ENCODE measurements at places on chromosomes 13 and 19.

- DNase-seq = no peak
Measured at GRCh38 chr13:110705356-110705825, 525 bp downstream of the CARS2 start.

DNA sequence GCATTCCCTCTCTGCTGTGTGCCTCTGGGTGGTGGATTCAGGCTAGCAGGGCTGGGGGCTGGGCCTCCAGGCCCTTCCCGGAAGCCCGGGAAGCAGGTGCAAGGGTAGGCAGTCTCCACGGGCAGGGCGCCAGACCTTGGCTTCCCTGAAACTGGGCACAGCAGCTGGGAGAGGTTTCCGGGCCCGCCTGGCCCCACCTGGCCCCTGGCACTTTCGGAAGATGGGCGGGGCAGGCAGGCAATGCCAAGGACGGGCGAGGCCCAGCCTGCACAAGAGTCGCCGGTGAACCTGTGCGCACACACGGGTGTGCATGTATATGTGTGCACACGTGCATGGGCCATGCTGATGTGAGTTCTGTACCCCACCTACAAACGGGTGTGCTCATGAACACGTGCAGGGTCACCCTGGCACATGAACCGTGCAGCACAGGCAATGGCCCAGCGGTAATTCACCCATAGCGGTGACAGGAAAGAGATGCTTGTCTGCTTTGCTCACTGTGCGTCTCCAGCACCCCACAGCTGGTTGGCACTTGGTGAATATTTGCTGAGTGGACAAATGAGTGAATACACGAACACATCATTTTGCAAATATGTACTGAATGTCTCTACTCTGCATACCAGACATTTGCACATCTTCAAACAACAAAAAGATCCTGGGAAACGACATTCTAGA, 15.3 kb downstream of the GADD45B start:
- DNase-seq = no peak

DNA sequence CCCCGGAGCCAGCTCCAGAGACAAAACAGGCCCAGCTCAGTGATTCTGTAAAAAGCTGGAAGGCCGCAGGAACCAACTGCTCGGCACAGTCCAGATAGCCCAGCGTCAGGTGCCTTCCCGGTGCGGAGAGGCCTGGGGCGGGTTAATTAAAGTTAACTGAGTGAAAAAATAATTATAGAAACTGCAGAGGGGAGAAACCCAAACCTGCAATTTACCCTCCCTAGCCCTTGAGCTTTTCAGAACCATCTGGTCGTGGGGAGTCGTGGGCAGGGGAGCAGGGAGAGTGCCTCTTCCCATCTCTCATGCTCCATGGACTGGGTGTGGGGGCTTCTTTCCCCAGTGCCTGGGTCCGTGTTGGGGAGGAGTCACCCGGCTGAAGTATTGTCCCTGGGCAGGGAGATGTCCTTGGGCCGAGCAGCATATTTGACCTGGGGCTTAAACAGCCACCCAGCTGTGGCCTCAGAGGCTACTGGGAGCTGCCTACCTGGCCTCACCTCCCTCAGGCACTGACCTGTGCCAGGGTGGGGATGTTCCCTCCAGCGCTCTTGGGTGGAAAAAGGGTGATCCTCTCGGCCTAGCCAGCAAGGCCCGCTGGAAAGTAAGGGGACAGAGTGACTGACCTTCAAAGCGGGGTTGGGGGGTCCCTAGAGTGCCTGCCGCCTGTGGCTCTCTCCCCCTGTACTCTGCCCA, 65.9 kb downstream of the CHST8 start:
- DNase-seq = no peak

DNA sequence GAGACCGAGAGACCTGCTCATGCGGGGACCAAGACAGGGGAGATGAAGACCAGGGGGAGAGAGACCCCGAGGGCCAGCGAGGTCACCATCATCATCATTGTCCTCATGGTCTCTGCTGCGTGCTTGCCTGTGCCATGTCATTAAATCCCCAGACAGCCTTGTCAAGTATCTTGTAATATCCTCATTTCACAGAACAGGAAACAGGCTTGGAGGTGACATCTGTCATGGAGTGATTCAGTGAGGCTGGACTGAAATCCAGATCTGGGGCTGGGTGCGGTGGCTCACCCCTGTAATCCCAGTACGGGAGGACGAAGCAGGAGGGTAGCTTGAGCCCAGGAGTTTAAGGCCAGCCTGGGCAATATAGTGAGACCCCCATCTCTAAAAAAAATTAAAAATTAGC, 5.9 kb upstream of the NANOS2 start:
- DNase-seq = no peak

GRCh38 chr19:6413291-6413690, 11.3 kb downstream of the KHSRP start:
- no peak for DNase-seq

DNA sequence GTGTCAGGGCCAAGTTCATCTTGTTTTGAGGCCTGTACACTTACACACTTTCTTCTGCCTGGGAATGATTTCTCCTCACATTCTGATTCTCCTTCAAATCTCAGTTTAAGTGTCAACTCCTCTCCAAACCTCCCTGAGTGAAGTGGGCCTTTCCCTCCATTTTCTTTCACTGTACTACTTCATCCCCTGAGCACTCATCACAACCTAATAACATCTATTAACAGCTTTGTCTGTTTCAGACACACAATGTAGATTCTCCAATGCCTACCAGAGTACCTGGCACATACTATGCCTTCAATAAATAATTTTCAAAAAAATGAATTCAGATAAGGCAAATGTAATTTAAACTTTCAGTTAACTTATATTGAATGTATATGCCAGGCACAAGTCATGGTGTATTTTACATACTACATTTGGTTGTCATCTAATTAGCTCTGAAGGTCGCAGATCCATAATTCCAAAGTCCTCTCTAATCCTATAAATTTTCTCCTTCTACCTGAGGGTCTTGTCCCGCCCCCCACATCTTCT, 357 bp upstream of the COG6 start:
- DNase-seq = peak; percentile 3

- no peak for DNase-seq
Measured at GRCh38 chr13:30353471-30354215, 46.3 kb upstream of the KATNAL1 start.

DNA sequence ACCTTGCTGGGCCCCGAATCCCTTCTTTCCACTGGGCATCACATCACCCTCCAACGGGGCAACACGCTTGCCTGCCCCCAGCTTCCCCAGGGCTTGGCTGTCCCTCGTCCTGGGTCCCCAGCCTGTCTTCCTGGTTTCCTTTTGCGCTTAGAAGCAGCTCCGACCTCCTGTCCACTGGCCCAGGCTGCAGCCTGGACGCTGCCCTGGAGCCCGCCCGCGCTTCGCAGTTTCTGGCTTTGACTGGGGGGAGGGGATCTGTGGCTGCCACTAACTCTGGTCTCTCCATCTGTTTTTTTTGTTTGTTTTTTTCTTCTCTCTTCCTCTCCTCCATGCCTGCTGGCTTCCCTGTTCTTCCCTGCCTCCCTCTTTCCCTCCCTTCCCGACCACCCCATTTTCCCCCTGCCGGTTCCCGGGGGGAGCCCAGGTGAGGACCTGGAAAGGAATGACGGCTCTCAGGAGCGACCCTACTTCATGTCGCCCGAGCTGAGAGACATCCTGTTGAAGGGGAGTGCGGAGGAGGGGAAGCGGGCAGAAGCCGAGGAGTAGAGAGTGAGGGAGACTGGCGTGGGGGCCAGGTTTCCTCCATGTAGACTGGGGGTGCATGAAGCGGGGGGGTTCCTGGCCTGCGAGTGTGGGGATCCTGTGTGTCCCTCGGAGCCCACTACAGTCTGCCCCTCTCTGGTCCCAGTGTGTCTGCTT, 11.5 kb upstream of the ILF3 start:
- DNase-seq = no peak

DNA sequence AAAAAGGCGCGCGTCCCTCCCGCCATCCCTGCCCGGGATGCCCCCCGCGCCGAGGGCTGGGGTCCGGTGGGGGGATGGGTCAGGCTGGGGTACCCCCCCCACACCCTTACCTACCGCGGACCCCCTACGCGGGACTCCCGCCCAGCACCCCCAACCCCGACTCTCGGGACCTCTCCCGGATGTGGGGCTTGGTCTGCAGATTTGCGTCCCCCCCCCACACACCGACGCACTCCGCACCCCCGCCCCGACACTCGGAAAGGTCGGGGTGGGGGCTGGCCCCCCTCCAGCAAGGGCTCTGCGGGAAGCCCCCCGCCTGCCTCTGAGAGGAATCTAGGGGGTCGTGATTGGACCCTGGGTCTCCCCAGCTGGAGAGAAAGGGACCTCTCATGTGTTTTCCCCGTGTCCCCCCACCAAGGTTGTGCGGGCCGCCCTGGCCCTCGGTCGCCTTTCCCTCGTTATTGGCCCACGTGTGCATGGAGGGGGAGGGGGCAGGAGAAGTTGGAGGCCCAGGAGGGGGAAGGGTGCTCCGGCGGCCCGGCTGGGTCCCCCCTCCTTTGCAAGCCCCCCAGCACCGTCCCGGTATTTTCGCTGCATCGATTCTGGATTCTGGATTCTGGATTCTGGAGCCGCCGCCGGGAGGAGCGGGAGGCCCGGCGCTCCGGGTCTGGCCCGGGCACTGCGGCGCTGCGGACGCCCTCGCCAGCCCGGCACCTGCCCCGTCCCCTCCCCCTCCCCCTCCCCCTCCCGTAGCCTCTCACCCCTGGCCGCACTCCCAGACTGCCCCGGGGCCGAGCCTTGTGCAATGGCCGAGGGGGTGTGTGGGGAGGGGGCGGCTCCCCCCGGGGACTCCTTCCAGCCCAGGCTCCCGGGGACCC, 607 bp downstream of the NFIC start:
- DNase-seq = no peak

- peak; percentile 28 for DNase-seq
Measured at GRCh38 chr13:19587635-19588300, 26.4 kb upstream of the TPTE2 start.

- DNase-seq = no peak
Measured at GRCh38 chr13:113509989-113510388, 19.5 kb upstream of the DCUN1D2 start.

DNA sequence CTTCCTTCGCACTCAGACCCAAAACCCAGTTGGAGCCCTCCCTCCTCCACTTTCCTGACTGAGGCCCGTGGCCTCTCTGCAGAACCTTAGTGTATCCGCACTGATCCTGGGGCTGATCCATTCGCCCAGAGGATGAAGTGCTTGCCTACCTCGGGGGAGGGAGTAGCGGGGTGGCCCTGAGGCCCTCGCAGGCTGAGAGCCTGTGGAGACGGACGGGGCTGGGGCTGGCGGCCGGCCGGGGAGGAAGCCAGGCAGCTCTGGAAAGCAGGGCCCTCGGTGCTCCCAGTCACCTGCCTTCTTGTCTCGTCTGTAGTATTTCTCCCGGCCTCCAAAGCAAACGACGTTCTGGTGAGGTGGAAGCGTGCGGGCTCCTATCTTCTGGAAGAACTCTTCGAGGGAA, 1.3 kb downstream of the PROZ start:
- no peak for DNase-seq

DNA sequence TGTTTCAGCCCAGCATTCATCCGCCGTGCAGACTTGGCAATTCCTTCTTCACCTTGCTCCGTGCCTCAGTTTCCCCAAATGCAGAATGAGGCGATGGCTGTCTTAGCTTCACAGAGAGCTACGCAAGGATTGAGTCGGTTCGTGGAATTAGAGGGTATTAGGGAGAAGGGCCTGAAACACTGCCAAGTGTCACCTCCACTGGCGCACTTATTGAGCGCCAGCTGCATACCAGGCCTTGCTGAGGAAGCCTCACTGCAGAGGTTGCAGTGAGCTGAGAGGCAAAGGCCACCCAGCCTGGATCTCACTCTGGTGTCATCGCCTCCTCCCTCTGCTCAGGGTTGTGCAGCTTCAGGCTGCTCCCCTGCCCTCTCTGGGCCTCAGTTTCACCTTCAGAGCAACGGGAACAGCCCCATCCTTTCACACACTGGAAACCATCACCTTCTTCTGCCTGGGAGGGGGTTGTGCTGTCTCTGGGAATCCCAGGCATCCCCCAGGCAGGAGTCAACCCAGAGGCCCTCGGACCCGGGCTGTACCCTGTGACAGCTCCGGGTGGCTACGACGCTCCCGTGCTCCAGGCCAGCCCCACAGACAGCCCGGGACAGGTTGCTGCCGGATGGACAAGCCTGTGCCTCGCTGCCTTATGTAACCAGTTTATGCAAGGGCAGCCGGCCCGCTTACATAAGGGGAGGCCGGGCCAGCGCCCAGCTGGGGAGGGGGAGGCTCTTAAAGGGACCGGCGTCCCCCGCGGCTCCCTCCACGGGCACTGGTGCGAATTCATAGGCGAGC, 31.9 kb downstream of the NFIC start:
- DNase-seq = no peak

GRCh38 chr13:28120317-28120716, 18.0 kb upstream of the PAN3 start:
- DNase-seq = no peak

GRCh38 chr19:15623711-15624318, 8.8 kb downstream of the CYP4F8 start:
- no peak for DNase-seq

DNA sequence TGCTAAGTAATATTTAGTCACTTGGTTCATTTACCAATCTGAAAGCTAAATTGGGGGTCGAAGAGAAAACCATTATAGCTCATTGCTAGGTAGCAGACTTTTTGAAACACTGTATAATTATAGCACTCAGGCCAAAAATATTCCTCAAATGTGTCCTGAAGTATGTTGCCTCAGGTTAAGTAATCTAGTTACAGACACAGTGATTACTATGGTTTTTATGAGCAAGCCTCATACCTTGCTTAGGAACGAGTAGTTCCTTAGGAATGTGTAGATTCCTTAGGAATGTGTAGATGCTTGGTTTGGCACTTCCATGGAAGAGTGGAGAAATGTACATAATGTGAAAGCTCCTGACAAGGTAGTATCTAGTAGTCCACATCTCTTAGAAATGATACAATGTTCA, 387.5 kb downstream of the LMO7 start:
- DNase-seq = no peak

GRCh38 chr13:45696610-45697226, 5.4 kb upstream of the CBY2 start:
- no peak for DNase-seq

GRCh38 chr13:68199271-68199670, 969.1 kb upstream of the PCDH9 start:
- no peak for DNase-seq

GRCh38 chr19:7788178-7788932, 25.3 kb downstream of the CLEC4M start:
- no peak for DNase-seq

GRCh38 chr13:60484865-60485264, 87.8 kb downstream of the TDRD3 start:
- DNase-seq = no peak
